ENCODE measurements at places on chromosomes 3 and 15.

DNA sequence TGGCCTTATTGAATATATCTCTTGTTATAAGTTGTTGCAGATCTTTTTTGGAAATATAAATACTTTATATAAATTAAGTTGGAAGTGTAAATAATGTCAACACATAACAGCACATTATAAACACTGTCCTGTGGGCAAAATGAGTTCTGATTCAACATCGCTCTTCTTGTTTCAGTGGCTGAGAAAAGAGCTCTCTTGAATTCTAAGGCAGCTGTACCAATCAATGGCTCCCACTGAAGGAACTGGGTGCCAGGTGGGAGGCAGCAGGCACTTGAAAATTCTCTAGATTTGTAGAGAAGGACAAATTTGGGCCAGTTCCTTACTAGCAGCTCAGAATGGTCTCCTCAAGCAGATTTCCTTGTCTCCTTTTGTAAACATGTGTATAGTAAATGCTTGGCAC, 45.6 kb downstream of the CHST2 start:
- DNase-seq: no peak

DNA sequence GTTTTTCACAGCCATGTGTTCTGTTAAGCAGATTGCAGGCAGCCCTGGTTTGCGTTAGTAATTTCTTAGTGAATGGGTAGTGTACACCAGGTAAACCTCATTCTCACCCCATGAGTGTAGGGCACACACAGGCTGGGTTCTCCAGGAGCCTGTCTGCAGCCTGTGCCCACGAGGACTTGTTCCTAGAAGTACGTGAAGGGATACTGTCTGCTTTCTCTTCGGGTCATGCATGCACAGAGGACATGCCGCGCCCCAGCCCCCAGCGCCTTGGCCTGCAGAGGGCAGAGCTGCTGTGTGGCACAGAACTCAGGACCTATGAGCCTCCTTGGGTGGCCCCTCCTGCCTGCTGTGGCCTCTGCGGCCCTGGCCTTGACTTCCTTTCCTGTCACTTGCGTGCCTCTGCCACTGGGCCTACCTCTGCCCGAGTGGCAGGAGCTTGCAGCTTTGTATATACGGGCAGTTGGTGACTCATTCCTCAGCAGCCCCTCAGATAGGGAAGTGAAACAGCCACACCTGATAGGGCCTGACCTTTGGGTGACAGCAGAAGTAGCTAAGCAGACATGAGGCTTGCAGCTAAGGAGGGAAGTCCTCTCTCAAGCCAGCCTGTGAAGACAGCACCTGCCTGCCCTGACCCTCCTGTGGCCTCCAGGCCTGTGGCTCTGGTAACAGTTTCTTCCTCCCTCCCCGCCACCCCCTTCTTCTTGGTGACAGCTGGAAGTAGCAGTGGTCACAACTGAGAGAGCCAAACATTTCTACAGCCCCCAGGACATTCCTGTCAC, 19.5 kb downstream of the PPCDC start:
- DNase-seq: peak; percentile 100

- no peak for DNase-seq
These were observed 41.4 kb downstream of the PGPEP1L start for GRCh38 chr15:98966091-98966787.

- peak; percentile 67 for DNase-seq
These were observed 50.8 kb downstream of the GXYLT2 start for GRCh38 chr3:72938471-72939265.

GRCh38 chr15:55827204-55827603, 84.3 kb upstream of the PRTG start:
- no peak for DNase-seq

DNA sequence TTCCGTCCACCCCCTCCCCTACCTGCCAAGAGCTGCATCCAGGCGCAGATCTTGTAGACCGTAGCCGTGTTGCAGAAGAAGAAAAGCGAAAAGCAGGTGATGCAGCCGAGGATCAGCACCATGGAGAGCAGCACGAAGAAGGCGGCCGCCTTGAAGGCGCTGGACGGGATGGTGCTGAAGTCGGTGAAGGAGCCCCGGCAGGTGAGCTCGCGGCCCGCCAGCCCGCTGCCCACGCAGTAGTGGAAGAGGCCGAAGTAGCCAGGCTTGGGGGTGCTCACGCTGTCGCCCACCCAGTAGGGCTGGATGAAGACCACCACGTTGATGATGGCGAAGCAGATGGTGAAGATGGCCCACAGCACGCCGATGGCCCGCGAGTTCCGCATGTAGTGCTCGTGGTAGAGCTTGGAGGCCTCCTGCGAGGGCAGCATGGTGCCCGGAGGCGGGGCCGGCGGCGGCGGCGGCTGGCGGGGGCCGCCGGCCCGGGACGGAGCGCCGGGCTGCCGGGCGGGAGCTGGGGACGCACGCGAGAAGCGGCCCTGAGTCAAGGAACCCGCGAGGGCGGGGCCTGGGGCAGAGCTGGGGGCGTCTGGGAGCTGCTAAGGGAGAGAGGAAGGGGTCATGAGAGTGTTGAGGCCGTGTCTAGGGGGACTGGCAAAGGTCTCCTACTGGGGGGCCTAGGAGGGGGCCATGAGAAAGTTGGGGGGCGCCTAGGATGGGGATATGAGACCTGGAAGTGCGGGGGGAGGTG, 1.2 kb downstream of the LHFPL4 start:
- DNase-seq: peak; percentile 32

- no peak for DNase-seq
These were observed 41.8 kb upstream of the TUSC7 start for GRCh38 chr3:116667791-116668190.

DNA sequence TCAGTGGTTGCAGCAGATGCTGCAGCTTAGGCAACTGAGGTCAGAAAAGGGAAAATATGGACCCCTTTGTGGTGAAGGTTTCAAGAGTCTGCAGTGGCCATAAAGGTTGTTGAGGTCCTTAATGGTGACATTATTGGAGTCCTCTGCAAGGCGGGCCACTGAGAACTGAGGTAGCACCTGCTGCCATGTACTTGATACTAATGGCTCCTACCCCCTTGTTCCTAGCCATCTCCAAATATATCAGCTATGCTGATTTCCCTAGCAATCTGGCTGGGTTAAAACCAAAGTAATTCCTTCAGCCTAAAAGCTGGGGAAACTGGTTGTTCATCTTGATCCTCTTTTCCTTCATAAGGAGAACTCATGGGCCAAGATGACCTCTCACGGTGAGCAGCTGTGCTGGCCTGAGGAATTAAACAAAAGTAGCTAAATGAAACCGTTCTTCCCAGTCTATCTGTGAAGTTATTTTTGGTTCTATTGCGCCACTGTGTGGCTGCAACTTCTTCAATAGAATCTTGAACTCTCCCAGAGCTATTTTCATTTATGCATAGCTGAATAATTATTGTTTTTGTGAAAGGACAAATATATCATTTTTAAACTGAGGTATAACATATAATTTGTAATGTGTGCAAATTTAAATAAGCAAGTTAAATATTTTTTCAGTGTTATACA, 76.1 kb upstream of the PLSCR4 start:
- DNase-seq: peak; percentile 33

GRCh38 chr3:56137415-56137814, 330.9 kb downstream of the ERC2 start:
- no peak for DNase-seq

DNA sequence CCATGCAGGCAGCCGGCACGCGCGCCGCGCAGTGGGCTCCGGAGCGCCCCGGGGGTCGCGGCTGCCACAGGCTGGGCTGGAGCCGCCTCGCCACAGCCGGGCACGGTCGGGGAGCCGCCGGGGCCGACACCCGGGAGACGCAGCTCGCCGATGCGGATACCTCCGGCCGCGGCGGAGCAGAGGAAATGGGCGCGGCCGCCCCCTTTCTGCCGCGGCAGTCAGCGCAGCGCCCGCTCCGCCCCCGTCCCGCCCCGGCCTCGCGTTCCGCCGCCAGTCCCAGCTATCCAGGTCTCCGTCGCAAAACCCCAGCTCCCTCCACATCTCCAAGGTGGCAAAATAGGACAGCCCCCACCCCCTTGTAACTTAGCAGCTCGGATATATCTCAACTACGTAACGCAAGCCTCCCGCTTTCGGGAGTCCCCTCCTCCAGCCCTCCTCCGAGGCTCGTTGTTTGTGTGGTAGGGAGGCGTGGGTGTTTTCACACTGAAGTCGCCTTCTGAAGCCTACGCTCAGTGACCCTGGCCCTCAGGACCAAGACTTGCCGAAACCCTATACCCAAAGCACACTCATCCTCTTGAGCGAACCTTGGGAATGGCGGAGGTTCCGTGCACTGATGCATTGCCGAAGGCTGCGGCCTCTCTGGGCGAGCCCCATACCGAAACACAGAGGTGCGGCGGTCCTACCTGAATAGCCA, at the start of gene SH3BP5:
SH3BP5 (minus strand) TSS at position 182 of the 694 bp plus-strand sequence; CDS start at position 4, 178 bp downstream.
- DNase-seq: peak; percentile 76

DNA sequence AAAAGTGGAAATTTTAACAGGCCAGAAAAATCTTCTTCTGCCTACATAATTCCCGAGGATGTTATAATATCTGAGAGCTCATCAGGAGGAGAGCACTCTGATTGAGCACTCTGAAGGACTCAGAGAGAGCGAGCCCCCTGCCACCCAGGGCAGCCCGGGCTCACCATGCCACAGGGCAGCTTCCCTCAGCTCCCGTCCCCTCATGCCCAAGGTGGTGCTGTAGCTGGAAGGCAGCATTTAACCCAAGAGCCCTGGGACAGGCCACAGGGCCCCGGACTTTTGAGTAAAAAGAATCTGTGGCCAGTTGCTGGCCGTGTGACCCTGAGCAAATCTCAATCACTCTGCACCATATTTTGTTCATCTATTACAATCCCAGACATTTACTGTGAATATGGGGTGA, 23.5 kb upstream of the RAD18 start:
- no peak for DNase-seq

- DNase-seq: no peak
These were observed 19.1 kb downstream of the ATP10A start for GRCh38 chr15:25844076-25844475.

DNA sequence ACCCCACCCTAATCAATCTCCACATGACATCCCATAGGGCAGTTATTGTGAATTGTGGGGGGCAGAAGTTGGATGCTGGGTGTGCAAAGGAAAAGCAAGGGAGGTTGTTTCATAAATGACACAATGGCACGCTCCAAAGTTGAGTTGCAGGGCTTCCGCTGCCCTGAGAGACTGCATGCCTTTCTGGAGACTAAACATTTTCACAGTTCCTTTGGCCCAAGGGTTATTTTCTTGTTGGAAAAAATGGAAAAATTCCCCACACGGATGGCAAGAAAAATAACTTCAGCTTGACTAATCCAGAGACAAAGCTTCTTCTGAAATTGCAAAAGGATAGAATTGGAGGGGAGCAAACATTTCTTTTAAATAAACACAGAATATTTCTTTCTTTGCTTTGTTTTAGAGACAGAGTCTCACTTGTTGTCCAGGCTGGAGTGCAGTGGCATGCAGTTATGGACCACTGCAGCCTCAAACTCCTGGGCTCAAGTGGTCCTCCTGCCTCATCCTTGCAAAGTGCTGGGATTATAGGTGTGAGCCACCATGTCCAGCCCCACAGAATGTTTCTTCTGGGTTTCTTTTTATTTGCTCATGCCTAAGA, 19.1 kb upstream of the TPM1 start:
- DNase-seq: no peak

DNA sequence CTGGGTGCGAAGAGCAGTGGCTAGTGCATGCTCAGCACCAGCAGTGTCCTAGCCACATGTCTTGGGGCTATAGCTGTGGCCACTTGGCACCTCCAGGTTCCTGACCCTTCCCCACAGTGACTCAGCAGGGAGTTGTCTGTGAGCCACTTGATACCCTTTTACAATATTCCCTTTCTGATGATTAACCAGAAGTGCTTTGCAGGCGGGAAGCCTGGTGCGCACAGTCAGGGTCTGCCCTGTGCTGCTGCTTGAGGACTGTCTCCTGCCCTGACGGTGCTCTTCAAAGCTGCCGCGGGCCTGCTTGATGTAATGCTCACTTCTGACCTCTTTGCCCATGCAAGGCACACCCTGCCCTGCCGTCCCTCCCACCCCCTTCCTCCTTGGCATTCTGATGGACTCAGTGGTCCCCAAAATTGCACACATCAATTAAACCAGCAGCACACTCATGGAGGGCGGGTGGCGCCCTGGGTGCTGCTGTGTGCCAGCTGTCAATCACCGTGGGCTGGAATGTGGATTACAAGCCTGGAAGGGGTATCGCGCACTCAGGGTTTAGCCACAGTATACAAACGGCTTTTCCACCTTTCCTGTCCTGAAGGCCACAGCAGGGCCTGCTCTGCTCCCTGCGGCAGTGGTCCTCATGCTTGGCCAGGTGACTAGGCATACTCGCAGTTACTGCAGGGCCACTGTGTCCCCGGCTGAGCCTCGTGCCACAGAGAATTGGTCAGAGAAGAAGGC, 40.9 kb upstream of the PCSK6 start:
- peak; percentile 58 for DNase-seq

DNA sequence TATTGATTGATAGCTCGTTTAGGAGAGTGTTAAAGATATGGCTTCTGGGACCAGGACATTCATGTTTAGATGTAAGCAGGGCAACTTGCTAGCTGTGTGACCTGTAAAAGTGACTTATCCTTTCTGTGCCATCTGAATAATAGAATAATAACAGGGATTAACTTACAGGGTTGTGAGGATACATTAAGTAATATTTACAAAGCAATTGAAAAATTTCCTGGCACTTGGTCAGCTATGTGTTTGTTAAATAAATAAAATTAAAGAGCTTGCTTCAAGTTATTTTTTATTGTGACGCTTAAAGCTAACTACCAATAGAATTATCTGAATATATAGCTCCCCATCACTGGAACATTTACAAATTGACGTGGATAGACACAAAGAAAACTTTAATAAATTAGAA, 287.9 kb upstream of the CDIN1 start:
- DNase-seq: no peak

GRCh38 chr3:54432975-54433374, 310.6 kb downstream of the CACNA2D3 start:
- no peak for DNase-seq

DNA sequence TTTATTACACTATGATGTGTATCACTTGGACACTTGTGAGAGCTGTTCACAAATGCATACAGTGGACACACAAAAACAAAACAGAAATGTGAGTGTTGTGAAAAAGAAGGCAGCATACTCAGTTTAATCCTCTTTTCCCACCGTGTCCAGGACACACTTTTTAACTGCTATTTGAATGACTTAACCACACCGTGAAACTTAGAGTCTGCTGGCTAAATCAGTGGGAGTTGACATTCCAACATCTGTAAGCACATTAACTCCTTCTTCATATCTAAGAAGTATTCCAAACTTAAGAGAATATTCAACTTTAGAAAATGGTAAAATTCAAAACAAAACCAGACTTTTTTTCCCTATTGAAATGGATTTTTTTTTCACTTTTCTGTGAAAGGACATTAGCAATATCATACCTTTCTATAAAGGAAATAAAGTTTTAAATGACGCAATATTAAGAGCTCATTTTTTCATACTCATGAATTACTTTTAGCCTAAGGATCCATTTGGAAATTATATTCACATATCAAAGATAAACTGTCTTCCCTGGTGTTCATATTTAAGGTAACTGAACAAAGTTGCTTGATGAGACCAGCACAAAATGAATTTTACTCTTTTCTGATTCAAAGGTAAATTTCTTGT, 316.6 kb downstream of the RBMS3 start:
- no peak for DNase-seq

GRCh38 chr3:115251509-115251908, 104.4 kb upstream of the ZBTB20 start:
- DNase-seq: no peak

- DNase-seq: no peak
These were observed 61.6 kb upstream of the STAC start for GRCh38 chr3:36318621-36319200.

- DNase-seq: no peak
These were observed 23.8 kb upstream of the SIAH2 start for GRCh38 chr3:150786791-150787190.

Measured in NB4 (cell line).